ENCODE measurements at places on chromosomes 13 and 19. TPM values are rescaled to one million over a fixed set of nuclear protein-coding genes. Genes with fewer than 3 reads are reported as not detected.

The ZNF506 gene
- total RNA-seq = 6.6 TPM

The AP1M2 gene
- total RNA-seq = 0.22 TPM

The ZBTB45 gene
- 7.2 TPM for total RNA-seq

The RASIP1 gene
- total RNA-seq = 0.72 TPM

The RNU6-9 gene
- not detected for total RNA-seq

The LILRA5 gene
- total RNA-seq = not detected

The PLVAP gene
- not detected for total RNA-seq

The P2RY11 gene
- total RNA-seq = 1.3 TPM

The CEACAM7 gene
- not detected for total RNA-seq

All from placental pericyte (primary cell).